ENCODE measurements at places on chromosomes 4 and X. TPM values are rescaled to one million over a fixed set of nuclear protein-coding genes. Genes with fewer than 3 reads are reported as not detected.

Gene CENPVL2
- not detected for total RNA-seq

Gene HS6ST2
- 0.26 TPM for total RNA-seq

Gene ENPP6
- total RNA-seq: 0.06 TPM

Gene ZIC3
- not detected for total RNA-seq

Gene DMD
- total RNA-seq: 137 TPM

GRCh38 chr4:22504447-22504846 lies 11.4 kb downstream of the ADGRA3 start:
- DNase-seq: no peak

GRCh38 chrX:40298572-40299479 lies 201.1 kb upstream of the BCOR start:
- DNase-seq: no peak
